ENCODE measurements at places on chromosomes 4 and X.

DNA sequence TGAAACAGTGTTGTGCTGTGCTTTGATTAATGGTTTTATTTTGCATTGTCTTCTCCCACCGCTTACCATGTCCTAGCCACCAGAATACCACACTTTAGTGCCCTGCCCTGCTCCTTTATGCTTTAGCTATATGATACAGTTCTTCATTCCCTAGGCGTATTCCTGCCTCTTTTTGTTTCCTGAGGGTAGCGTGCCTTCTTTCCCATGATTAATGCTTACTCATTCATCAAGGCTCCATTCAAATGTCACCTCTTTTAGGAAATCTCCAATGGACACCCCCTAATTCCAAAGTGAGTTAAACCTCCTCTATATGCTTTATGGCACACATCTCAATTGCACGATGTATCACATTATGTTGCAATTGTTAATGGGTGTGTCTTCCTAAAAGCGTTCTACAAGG is 46.3 kb downstream of the SPANXD start:
- DNase-seq = no peak

DNA sequence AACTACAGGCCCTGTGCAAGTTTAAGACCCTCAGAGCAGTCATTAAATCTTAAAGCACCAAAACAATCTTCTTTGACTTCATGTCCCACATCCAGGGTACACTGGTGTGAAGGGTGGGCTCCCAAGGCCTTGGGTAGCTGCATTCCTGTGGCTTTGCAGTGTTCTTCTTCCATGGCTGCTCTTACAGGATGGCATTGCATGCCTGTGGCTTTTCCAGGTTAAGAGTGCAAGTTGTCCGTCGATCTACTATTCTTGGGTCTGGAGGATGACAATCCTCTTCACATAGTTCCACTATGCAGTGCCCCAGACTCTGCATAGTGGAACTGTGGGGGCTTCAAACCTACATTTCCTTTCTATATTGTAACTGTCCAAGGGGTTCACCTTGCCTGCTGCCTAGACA is 494.5 kb downstream of the CFAP47 start:
- no peak for DNase-seq

DNA sequence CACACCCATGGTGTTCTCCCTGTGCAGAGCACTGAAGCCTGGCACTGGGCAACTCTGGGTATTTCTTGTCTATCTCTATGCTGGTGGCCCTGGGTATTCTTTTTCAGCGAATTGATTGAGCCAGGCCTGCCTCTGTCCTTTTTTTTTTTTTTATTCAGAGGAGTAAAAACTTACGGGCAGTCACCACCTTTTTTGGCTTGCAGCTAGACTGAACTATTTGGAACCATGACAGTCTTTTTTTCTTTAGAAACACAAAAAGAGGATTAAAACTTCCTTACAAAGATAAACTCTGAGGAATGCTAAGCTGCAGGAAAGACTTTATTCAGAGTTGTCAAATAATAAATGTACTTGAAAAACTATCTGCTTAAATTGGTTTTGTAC is 119.2 kb upstream of the STIM2 start:
- DNase-seq = no peak

GRCh38 chrX:9037296-9037695 is 3.4 kb upstream of the FAM9B start:
- DNase-seq = no peak

DNA sequence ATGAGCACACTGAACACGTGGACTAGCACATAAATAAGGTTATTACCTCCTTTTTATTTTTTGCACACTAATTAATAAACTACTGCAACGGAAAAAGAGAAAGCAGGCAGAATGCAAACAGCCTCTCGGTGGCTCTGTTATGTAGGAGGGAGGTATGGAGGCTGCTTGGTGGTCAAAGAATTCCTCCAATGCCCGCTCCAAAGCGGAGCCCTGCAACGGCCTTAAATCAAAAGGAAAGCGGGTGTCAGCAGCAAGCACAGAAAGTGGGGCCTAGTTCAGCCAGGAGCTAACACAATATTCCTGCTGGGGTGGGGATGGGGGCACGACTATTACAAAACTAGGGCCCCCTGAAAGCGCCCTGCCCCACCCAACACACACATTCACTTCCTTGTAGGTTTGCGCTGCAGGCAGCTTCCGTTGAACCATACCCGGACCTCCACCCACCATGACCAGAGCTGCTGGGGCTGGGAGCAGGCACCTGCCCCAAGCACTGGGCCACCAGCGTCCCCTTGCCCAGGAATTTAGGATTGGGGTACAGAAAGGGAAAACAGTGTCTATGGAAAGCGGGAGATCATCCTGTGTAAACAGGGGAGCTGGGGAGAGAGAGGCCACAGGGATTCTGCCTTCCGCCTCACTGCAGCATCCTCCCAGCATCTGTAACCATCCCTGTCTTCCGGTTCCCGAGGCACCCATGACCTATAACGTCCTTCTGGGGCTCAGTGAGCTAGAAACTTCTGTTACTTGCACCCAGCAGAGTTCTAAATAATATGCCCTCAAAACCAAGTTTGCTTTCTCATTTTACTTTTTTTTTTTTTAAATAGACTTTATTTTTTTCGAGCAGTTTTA is 57.1 kb upstream of the DDX3X start:
- no peak for DNase-seq

GRCh38 chrX:12239356-12240082 is 101.2 kb downstream of the FRMPD4 start:
- DNase-seq = no peak

- DNase-seq = no peak
Observed at GRCh38 chrX:14899607-14900006, 26.4 kb downstream of the MOSPD2 start.

DNA sequence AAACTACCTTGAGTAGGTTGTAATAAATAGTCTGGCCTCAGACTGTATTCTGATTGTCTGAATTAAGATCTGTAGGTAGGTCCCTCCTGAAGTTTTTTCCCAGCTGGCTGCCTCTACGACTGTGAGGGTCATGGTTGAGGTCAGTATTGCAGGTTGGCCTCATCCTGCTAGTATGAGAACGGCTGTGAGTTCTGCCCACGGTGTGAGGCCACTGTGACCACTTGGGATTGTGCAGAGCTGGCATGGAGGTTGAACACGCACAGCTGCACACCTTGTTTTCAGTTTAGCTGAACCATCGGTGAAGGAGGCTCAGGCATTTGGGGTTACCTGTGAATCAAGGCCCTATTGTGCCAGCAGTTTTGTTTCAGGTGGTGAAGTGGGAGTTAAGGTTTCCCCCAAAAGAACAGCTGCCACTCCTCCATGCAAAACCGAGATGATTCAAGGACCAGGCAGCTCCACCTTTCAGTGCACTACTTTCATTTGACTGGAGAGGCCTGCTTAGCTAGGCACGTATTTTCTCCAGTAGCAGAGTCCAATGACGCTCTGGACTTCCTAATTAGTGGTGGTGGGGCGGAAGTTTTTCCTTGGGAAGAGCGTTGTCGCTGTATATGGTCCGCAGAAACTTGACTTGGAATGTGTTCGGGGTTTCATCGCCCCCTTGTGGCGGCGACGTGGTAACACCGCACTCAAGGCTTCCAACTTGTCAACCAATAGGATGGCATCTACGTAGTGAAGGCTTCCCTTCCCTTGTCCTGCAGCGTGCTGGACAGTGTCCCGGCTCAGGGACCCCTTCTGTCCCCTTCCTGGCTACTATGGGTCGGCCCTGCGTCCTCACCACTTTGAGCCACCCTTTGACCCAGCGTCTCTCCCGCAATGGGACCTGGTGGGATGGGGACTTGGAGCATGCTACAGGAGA is 13.8 kb downstream of the CMC4 start:
- DNase-seq = no peak

- DNase-seq = no peak
Observed at GRCh38 chr4:26372525-26373172, 51.8 kb downstream of the RBPJ start.

GRCh38 chr4:40515037-40515397 is 114.6 kb downstream of the RBM47 start:
- no peak for DNase-seq

DNA sequence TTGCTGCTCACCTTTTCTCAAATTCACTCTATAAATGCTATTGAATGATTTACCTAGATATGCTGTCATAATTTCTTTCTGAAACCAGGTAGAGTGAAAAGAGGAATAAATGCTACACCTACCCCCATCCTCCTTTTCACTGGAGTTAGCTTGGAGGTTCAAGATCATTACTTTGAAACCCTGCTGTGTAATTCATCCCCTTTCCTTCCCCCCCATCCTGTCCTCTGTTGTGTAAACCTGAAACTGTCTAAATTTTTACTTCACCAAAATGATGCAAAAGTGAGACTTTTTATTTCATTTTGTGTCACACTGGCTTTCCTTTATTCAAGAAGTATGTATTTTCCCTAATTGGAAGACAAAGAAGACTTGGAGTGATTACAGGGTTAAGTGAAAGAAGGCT is 5.4 kb downstream of the ZCCHC18 start:
- no peak for DNase-seq

DNA sequence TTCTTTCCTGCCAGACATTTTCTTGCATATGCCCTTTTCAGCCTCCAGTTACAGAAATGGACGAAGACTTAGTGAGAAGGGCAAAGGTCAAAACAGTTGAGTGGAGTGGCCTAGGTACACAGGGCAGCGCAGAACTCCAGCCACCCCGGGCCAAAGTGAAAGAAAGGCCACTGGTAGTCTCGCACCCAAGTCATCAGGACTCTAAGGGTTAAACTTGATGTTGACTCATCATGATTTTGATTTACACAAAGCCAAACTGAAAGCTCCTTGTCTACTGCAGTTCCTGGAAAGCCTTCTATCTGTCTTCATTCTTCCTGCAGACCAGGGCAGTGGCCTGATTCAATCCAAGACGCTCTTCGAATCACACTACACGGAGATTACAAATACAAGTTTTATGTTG is 2.6 kb upstream of the IL13RA1 start:
- DNase-seq = no peak

DNA sequence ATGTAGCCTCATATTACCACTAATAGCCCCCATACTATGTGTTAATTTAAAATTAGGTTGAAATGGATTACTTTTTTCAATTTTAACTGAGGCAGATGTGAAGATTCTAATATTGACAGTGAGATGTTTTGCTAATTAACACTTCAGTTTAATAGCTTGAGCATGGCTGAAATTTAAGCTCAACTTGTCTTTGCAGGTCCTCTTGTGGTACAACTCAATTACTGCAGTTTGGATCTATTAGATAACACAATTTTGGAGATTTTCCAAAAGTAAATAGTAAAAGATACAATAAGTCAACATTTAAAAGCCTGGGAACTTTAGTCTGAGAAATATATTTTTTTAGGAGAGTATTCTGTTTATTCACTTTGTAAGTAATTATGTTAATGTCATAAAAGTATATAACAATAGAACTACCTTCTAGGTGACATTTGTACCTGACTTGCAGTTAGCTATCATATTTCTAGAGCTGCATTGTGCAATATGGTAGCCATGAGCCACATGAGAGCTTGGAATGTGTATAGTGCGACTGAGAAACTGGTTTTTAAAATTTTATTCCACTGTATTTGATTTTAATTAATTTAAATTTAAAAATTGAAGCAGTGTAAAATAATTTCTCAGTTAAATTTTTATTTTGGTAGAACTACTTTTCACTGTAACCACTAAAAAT is 73.1 kb upstream of the FMR1 start:
- DNase-seq = no peak

- no peak for DNase-seq
Observed at GRCh38 chrX:129427267-129427666, 96.0 kb downstream of the SMARCA1 start.

- DNase-seq = no peak
Observed at GRCh38 chrX:9790866-9791265, 4.6 kb downstream of the SHROOM2 start.

- no peak for DNase-seq
Observed at GRCh38 chr4:113978561-113979147, 793 bp downstream of the ARSJ start.

- DNase-seq = no peak
Observed at GRCh38 chrX:6574762-6575161, 39.8 kb upstream of the VCX3A start.

GRCh38 chr4:2792396-2792710 is 532 bp upstream of the SH3BP2 start:
- no peak for DNase-seq

GRCh38 chrX:48736878-48737212 is 24.7 kb upstream of the GLOD5 start:
- DNase-seq = no peak

DNA sequence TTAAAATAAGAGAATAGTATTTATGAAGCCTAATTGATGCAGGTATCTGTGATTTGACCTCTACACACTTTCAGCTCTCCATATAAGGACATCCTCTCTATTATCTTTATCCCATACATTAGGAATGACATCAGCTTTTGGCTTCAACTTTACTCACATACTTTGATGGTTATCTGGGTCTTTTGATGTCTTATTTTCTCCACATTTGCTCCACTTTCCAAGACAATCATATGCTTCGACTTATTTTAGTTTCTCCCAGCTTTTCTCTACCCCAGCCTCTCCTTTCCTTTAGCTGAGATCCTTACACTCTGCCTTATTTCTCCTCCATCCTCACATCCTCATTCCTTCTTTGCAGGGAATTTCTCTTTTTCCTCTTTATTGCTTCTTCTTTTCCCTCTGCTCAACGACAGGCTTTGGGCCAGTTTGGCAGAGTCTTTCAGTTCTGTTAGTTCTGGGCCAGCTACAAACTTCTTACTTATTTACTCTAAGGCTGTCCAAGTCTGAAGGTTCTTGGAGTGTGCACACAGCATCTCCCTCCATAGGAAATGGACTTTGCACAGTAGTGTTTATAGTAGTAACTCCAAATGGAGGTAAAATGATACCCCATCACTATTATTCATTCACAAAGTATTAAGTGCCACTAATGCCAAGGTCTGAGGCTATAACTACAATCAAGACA is 50.5 kb downstream of the SLC4A4 start:
- DNase-seq = no peak

GRCh38 chr4:168433571-168433970 is 46.7 kb downstream of the DDX60L start:
- no peak for DNase-seq

DNA sequence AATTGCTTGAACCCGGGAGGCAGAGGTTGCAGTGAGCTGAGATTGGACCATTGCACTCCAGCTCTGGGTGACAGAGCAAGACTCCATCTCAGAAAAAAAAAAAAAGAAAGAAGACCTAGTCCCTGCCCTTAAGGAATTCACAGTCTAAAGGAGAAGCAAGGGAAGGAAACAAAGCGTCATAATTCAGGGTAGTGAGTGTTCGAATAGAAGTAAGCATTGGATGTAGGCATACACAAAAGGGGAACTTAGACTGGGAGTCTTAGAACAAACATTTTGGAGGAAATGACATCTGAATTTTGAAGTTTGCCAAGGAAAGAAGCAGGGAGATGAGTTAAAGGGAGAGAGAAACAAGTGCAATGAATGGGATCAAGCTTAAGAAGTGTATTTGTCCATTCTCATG is 32.4 kb downstream of the PPM1K start:
- no peak for DNase-seq

GRCh38 chr4:107740950-107741701 is 21.1 kb upstream of the PAPSS1 start:
- no peak for DNase-seq

DNA sequence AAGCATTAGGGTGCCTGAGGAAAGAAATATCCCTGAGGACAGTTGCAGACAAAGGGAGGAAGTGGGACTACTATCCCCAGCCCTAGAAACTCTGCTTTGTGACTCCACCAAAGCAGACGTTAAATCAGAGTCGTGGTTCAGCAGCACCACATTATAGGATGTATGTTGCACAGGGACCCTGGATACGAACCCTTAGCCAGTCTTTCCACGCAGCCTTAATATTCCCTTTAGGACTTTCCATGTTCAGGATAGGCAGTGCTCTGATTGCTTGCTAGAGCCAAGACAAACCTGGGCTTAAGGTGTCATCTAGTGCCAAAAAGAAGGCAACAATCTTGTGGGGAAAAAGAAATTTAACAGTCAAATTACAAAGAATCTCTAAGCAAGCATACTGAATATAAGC is 62.6 kb downstream of the MAD2L1 start:
- no peak for DNase-seq

GRCh38 chr4:2059726-2060602 is 837 bp downstream of the NAT8L start:
- no peak for DNase-seq

Data from osteocyte (in vitro differentiated cells).